ENCODE measurements at places on chromosomes 13 and 19. TPM values are rescaled to one million over a fixed set of nuclear protein-coding genes. Genes with fewer than 3 reads are reported as not detected.

- DNase-seq: peak; percentile 77
These were observed 8.8 kb downstream of the IGFL4 start for GRCh38 chr19:46031781-46032596.

GRCh38 chr13:60679131-60679530, 282.1 kb downstream of the TDRD3 start:
- no peak for DNase-seq

The AMER2 gene
- total RNA-seq: under 0.01 TPM

DNA sequence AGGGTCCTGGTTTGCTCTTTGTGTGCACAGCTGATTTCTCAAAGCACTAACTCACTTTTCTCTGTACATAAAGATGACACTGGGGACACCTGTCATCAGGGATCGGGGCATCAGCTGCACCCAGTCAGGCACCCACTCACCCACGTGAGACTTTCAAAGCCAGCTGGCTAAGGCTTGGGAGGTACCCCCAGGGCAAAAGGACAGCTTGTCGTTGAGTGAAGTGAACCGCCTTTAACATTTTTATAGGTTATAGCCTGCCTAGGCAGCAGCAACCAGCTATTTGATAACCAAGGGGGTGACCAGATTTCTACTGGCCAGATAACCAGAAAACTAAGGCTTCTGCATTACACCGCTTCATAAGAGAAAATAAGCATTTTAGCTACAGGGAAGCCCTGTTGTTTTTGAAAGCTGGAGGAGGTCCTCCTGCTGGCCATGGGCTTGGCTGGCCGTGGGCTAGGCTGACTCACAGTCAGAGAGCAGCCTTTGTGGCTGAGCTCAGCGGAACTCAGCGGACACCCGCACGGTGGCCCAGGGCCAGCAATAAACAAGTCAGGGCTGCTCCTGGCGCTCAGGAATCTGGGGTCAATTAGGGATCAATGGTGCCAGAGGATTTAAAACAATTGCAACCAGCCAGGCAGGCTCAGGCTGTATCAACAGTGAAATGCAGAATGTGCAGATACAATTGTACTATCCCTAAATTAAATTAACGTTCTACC, 57.1 kb downstream of the ALOX5AP start:
- DNase-seq: no peak

GRCh38 chr13:48236528-48237353, 3.7 kb downstream of the ITM2B start:
- DNase-seq: no peak

GRCh38 chr13:25819856-25820530, 231.8 kb downstream of the SHISA2 start:
- no peak for DNase-seq

DNA sequence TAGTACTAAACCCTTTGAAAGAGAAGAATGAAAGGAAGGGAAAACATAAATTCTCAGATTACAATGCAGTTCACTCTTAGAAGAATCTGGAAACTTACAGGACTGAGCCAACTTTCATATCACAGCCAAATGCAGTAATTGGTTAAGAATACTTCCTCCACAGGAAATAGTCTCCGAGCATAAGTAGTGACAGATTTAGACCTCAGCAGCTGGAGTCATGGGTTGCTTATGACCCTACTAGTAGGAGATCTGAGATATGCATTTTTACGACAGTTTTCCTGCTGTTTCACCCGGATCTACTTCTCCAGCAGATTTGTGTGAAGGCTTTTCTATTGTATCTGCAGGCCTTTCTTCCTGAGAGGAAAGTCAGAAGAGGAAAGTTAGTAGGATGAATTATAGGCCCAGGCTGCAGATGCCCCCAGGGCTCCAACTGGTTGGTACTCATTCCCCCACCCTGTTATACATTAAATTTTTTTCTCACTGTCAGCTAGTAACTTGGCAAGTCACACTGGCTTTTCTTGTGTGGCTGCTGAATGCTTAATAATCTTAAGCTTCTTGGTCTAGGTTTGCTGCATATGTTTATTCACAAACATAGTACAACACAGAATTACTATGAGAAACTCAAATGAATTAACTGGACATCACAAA, 1241.5 kb upstream of the MIR17HG start:
- DNase-seq: no peak

DNA sequence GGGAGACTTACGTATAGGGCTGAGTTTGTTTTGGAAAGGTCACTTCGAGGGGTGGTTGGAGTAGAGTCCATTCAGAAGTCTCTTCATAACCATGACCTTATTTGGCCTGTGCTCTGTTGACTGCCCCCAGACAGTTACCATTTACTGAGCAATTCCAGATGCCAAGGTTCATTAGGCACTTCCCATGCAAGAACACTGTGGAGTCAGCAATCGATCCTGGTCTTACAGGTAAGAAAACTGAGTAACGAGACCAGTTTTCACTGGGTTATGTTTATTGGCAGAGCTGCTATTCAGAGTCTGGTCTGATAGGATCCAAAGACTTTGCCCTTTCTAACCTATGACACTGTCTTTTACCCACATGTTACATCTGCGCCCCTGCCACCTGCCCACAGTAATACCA, 134.7 kb downstream of the MTUS2 start:
- no peak for DNase-seq

The C19orf67 gene
- not detected for total RNA-seq

The MCF2L gene
- 14.5 TPM for total RNA-seq

DNA sequence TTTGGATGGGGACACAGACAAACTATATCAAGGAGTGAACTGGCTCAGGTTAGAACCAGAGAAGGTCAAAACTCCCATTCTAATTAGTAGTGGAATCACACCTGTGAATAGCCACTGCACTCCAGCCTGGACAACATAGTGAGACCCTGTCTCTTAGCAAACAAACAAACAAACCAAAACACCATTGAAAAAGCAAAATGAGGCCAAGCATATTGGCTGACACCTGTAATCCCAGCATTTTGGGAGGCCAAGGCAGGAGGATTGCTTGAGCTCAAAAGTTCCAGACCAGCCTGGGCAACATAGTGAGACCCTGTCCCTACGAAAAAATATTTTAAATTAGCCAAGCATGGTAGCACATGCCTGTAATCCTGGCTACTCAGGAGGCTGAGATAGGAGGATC, 39.1 kb upstream of the UBAC2 start:
- peak; percentile 47 for DNase-seq

DNA sequence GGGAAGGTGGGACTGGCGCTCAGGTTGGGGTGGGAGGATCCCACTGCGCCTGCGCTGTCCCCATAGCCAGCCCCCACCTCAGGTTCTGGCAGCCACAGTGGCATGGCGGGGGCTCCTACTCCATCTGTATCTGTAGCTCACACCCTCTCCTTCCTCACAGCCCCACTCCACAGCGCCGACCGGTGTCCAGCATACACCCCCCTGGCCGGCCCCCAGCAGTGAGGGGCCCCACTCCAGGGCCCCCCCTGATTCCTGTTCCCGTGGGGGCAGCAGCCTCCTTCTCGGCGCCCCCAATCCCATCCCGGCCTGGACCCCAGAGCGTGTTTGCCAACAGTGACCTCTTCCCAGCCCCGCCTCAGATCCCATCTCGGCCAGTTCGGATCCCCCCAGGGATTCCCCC, 6.0 kb downstream of the TMED1 start:
- DNase-seq: no peak

GRCh38 chr19:50510700-50511068, 307 bp downstream of the JOSD2 start:
- peak; percentile 79 for DNase-seq

The PNMA8B gene
- total RNA-seq: 1.6 TPM

DNA sequence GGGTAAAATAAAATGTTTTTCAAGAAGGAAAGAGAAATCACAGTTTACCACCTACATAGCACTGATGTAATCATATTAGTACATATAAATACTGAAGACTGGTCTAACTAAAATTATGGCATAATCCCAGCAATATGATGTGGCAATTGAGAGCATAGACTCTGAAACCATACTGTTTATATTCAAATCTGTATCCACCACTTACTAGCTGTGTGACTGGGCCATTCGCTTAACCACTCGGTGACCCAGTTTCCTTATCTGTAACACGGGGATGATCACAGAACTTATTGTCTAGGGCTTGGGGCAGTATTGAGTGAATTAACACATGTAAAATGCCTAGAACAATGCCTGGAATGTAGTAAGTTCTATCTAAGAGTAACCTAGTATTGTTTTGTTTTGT, 13.1 kb upstream of the GTF3A start:
- no peak for DNase-seq

The SULT2B1 gene
- total RNA-seq: not detected

DNA sequence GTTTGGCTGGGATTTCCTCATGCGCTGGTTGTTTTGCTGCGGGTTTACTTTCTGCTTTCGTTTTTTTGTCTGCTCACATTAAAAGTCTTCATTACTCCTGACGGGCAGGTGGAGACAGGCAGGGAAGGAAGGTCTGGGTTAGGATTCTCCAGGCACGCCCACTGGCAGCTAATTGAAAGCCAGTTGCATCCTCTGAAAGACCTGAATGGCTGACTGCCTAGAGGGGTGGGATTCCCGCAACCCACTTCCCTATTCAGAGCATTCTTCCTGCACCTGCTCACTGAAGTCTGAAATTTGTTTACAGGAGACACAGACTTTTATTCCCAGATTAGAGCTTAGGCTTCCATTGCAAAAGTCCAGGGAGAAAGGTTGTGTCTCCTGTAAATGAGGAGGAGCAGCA, 172.0 kb downstream of the UQCRFS1 start:
- no peak for DNase-seq

DNA sequence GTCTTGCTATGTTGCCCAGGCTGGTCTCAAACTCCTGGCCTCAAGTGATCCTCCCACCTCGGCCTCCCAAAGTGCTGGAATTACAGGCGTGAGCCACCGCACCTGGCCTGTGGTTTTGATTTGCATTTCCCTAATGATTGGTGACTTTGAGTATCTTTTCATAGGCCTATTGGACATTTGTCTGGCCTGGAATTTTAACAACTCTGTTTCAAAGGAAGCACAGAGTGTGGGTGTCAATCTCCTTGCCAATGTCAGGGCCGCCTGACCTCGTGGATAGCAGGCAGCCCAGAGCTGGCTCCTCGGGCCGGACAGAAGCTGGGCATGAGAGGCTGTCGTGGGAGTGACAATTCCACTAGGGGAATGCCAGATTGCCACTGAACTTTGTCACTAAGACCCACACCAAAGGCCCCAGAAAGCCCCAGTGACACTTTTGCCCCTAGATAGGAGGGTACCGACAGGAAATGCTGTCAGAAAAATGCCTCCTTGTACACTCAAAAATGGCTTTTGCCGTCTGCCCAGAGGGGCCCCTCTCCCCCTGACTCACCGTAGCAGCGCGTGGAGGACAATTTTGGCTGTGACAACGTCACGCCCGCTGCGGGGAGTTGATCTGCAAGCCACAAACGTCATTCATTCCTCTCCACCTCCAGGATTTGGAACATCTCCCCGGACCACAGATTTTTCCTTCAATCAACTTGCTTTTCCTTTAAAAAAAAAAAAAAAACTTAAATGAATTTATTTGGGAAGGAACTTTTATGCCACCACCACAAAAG, 11.7 kb upstream of the ADGRE5 start:
- no peak for DNase-seq

The ZNF471 gene
- total RNA-seq: 11.1 TPM

DNA sequence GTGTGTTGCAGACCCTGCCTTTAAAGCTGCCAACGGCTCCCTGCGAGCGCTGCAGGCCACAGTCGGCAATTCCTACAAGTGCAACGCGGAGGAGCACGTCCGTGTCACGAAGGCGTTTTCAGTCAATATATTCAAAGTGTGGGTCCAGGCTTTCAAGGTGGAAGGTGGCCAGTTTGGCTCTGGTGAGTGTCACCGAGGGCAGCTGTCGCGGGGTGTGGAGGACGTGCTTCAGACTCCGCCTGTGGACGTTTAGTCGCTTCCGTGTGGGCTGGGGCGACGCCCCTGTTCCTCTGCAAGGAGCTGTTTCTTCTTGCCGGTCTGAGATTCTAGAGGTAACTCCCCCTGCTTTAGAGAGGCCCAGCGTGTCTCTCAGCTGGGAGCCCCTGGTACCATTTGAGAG, 24.5 kb downstream of the LAMP1 start:
- DNase-seq: no peak

The SPIB gene
- total RNA-seq: not detected

DNA sequence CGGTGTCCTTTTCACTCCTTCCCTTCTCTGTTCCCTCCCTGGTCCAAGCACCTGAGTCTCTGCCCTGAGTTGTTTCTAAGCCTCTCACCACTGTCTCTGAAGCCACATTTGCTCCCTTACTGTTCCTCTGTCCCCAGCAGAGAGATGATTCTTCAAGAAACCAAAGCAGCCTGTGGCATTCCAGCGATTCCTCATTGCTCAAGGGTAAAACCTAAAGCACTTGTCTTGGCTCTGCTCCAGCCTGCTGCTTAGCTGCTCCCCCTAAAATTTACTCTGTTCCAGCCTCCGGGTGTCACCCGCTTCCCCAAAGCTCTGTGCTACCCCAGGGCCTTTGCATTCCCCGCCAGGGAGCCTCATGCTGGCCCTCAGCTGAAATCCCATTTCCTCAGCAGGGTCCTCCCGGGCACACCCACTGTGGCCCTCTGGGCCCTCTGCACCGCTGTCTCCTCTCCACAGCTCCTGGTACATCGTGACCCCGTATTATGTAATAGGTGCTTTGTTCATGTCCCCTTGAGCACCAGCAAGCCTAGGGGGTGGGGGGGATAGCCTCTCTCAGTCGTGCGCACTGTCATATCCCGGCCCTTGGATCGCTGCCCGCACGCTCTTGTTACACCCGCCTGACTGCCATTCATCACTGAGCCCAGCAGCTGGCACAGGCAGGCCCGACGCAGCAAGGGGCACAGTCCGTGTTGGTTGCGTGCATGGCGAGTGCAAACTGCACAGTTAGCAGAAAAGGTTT, 15.8 kb downstream of the TECR start:
- DNase-seq: no peak

DNA sequence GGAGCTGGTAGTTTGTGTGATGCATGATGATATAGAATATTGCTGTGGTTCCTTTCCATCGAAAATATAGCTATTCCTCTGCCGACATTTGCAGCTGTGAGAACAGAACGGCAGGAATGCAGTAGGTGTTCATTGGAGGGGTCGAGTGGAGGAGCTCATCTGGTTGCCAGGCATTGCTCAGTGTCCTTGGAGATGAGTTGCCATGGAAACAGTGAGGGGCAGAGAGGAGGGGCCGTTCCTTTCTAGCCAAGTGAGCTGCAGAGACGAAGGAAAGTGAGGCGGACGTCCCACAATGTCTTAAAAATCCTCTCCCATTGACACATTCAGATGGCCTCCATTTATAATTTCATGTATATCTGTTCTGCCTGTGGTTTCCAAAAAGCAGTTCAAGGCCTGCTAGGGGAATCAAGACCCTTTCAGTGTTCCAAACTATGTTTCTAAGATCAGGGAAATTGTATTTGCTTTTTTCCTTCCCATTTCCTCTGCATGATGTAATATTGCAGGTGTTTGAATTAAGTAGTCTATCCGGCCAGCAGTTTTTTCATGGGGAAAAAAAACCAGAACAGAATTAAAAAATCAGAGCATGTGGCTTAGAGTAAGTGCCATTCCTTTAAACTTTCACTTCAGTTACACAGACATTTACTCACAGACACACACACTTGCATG, 41.2 kb upstream of the ZNF835 start:
- no peak for DNase-seq

DNA sequence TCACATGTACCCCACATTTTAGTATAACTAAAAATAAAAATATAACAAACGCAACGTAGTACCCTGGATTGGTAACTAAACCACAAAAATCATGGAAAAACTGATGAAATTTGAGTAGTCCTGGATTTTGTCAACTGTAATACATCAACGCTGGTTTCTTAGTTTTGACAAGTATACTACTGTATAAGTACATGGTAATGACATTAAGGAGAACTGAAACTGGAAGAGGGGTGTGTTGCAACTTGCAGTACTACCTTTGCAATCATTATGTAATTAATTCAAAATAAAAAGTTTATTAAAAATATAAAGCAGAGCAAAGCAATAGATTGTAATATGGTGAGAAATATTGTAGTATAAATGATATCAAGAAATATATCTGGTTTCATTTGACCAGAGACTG, 1158.0 kb upstream of the SPRY2 start:
- DNase-seq: no peak

All from esophagus muscularis mucosa (tissue), 4 donors.